NCI-H1105 (cell line): ENCODE measurements at places on chromosomes 11 and 22.

DNA sequence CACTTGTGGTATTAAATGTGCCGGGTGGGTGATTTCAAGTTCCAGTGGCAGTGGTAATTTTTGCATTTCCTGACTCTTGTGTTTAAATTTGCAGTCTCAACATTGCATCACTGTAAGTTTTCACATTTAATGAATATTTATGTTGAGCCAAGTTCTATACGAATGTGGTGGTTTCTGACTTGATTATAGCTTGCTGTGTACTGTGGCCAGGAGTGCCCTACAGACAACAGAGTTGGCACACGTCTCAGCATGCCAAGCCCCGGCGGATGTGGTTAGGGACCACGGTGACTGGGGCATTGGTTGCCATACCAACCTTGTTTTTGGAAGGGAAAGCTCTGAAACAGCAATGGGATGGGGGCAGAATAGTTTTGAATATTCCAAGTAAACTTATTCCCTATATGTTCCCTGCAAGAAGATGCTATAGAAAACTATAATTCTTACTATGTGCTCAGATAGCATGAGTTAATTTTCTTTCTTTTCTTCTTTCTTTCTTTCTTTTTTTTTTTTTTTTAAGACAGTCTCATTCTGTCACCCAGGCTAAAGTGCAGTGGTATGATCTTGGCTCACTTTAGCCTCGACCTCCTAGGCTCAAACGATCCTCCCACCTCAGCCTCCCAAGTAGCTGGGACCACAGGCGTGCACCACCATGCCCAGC lies 16.0 kb downstream of the ZNRF3 start:
- DNase-seq = no peak

GRCh38 chr11:106708348-106708747 lies 309.9 kb downstream of the GUCY1A2 start:
- no peak for DNase-seq

- no peak for DNase-seq
Observed at GRCh38 chr22:37244114-37244921, at the start of gene RAC2. RAC2 (minus strand) TSS chr22:37244269; CDS start chr22:37244148, 121 bp downstream.

DNA sequence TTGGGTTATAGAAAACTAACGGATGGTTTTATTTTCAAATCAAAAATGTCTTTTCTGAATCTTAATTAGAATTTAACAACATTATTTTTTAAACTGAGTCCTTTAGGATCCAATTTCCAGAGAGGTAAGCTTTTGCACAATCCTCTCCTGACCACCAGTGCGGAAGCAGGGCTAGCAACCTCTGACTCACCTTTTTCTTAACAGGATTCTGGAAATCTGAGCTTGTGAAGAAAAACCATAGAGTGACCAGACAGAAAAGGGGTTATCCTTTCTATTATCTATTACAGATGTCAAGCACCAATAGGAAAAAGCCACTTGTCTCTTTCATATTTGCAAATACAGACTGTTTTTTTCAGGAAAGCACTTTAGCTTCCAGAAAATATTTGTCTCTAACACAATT lies 25.3 kb downstream of the ALG9 start:
- no peak for DNase-seq
